Left ventricle myocardium superior (tissue), 1 donor: ENCODE measurements at places on chromosomes 5 and 9.

DNA sequence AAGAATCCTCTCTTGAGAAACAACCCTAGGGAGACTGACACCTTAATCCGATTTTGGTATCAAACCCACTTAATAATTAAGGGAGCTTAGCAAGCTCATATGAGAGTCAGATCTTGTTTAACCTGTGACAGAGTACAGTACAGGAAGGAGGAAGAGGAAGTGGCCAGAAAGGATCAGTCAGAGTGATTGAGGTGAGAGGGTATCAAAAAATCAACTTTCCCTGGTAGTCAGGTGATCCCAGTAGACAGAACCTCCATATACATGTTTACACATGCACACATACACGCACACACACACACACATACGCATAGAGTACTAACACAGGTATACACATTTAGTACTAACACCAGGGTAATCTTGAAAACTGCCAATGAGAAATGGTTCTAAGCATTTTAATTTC, 56.8 kb downstream of the GLIS3 start:
- no peak for DNase-seq

DNA sequence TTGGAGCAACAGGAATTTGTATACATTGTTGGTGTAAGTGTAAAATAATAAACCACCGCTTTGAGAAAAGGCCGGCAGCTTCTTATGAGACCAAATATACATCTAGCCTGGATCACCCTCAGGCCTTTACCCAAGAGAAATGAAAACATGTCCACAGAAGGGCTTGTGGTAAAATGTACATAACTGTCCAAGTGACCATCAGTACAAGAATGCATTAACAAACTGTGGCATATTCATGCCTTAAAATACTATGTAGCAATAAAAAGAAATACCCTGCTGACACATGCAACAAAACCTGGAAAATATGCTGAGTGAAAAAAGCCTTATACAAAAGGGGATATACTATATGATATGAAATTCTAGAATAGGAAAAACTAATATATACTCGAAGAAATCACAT, 311.9 kb upstream of the TRPC7 start:
- no peak for DNase-seq

GRCh38 chr5:59358005-59358861, 535.3 kb downstream of the PDE4D start:
- peak; percentile 29 for DNase-seq

GRCh38 chr9:38311382-38312270, 80.9 kb upstream of the ALDH1B1 start:
- DNase-seq, result peak; percentile 29

DNA sequence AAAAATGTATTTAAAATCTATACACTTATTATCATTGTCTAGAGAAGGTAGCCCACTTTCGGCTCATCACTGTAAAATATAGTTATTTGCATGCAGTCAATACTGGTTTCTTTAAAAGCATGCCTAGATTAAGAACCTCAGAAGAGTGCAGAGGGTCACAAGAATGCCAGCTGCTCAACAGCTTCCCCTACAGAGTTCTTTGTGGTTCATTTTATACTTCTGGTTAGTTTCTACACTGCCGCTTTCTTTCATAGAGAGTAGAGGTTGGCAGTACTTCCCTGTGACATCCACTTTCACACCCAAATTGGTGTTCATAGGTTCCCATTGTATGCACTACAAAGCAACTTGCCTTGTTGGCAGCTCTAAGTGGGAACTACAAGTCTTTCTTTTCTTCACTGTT, 137.3 kb downstream of the KIAA0825 start:
- no peak for DNase-seq

- no peak for DNase-seq
These were observed 235.6 kb upstream of the TUSC1 start for GRCh38 chr9:25913806-25914205.

DNA sequence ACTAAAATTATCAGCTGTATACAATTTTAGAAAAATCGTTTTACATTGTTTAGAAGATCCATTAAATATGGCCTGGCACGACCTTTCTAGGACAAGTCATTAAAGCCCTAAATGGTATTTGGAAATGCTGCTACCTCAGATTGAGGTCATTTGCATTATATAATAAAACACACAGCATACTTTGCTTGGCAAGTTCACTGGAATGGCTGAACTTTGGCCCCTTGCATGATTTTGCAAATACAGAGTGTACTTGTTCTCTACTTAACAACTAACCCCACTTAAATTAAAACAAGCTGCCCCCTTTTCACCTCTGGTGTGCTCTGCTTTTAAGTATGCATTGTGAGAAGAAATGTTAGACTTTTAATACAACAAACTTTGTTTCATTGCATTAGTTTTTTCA, 860.1 kb downstream of the PTPRD start:
- DNase-seq, result no peak

DNA sequence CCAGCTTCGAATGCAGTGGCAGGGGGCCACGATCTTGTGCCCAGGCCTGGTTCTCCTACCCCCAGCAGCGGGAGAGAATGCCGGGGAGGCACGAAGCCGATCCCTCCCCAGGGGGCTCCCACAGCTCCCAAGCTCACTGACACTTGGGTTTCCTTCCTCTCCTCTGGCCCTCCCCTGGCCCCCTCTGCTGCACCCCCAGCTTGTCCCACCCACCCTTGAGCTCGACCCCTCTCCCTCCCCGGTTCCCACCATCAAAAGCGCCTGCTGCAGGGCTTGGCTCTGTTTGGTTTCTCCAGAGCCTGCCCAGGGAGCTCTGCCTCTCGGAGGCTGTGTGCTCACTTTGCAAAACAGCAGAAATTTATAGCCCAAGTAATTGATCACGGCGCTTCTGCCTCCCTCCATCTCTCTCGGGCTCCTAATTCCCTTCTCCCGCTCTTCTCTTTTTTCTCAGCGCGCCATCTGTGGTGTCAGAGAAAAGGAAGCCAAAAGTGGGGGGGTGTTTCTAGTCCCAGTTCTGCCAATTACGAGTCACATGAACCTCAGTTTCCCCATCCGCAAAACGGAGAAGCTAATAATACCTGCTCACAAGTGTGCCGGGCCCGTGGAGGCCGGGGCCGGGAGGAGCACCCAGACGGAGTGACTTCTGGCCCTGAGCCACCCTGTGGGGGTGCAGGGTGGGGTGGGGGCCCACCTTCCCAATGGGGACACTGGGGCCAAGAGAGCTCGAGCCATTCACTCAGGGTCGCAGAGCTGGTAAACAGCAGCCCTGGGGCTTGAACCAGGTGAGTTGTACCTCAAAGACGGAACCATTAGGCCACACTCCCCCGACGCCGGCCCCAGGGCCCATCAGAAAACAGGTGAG, 141.2 kb upstream of the IER5L start:
- no peak for DNase-seq

DNA sequence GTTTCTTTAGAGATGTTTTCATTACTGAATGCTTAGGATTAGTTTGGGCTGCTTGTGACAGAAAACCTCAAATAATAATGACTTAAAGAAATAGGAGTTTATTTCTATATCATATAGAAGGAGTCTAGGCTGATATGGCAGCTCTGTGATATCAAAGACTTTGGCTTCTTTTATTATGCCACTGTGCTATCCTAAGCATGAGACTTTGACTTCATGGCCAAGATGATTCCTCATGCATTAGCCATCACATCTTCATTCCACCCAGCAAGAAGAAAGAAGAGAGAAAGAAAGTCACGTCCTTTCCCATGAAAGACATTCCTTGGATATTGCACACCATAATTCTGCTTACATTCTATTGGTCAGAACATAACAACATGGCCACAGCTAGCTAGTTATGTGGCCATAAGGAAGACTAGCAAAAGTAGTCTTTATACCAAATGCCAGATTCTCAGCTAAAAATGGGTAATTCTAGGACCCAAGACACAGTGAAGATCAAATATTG, 76.2 kb downstream of the DAPK1 start:
- DNase-seq, result no peak

DNA sequence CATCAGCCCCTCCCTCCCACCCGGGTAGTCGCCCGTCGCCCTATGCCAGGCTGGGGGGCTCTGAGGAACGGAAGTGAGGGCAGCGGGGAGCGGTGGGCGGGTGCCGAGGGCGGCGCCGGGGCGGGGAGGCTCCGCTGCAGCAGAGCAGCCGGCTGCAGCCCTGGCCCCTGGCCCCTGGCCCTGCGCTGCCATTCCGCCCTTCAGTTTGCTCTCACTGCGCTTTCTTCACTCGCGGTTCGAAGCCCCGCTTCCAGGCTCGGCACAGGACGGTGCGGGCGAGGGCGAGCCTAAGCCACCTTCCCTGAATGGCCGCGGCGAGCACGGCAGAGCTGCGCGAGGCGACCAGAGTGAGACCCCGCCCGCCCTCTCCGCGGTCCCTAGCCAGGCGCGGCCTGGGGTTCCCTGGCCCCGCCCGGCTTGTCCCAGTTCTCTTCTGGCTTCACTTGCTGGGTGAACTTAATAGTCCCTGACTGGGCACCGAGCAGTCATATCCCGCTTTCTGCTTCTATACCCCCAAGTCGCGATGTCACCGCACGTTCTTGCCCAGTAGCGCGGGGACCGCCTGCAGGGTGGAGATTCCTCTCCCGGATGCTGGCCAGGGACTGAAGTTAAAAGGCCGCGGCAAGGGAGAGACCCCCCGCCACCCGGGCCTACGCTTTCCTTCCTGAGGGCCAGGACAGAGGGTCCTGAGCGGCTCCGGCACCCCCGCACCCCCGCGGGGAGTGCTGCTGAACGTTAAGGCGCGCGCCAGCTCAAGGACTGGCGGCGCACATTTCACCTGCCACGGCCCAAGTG, 623 bp upstream of the TRIM36 start:
- peak; percentile 26 for DNase-seq

GRCh38 chr9:21399956-21400355, 9.0 kb upstream of the IFNA8 start:
- no peak for DNase-seq

- DNase-seq, result no peak
These were observed 42.8 kb upstream of the PSD2 start for GRCh38 chr5:139752506-139753473.

DNA sequence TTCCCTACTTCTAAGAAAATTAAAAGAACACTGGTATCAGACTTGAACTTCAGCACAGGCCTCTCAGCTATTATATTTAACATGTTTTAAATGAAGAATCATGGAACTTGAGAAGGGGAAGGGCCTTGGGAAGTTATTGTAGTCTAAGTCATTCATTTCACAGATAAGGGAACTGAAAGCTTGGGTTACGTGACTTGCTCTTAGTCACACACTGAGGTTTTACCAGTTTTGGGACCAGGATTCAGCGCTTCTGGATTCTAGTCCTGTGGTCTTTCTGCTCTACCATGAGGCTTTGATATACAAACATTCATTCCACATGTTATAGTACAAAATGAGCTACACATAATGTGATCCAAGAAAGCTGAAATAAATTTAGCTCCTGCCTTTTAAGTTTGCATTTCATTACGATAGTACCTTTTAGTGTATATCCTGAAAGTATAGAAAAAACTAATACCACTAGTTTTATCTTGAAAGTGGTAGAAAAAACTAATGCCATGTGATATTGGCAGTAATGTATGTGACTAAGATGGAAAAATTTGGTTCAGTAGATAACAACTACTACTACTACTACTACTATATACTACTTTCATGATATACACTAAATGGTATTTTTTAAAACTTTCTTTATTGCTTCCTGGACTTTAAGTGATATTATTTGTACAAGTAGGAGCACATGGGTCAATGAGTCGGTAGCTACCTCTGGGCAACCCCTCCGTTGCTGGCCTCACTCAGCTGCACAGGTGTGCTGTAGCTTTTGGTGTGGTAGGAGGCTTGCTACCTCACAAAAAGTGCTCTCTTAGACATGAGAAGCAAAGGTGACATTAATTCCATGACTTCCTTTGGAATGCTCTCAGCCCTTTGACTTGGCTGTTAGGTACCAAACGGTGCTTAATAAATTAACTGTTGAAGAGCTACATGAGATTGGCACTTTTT, 40.7 kb downstream of the F2RL2 start:
- DNase-seq, result no peak

DNA sequence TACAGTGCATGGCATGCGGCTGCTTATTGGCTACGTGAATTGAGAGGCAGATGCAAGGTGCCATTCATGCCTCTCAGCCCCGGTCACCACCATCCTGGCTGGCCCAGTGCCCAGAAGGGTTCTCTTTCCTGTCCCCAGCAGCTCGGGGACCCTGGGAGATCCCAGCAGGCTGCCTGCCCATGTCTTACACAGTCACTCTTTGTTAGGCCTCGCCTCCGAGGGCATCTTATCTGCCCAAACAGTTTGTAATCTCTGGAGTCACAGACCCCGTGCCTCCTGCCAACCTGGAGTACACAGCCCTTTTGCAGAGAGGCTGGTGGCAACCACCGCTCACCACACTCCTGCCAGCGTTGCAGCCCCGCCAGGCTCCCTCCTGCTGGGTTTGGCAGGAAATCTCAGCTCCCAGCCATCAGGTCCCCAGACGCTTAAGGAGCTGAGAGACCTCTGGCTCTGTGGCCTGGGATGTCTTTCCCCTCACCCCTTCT, 7.0 kb upstream of the AK1 start:
- peak; percentile 72 for DNase-seq
